Astrocyte (in vitro differentiated cells and primary cell): ENCODE measurements at places on chromosomes 6 and 20.

GRCh38 chr6:165426892-165427291, 117.5 kb upstream of the C6orf118 start:
- no peak for DNase-seq

GRCh38 chr20:63042448-63043071, 35.8 kb upstream of the BHLHE23 start:
- no peak for DNase-seq

DNA sequence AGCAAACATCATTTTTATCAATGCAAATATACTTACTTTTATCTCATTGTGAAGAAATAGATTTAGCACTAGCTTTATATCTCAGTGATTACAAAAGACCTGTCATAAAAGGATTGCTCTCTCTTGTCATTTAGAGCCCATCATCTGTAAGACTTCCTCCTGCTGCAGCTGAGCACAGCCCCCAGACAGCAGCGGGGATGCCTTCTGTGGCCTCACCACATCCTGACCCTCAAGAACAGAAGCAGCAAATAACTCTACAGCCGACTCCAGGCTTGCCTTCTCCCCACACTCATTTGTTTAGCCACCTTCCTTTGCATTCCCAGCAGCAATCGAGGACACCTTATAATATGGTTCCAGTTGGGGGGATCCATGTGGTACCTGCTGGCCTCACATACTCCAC, 127.0 kb upstream of the EDN1 start:
- no peak for DNase-seq

- DNase-seq, result no peak
These were observed 20.4 kb upstream of the MEP1A start for GRCh38 chr6:46772762-46773161.

- DNase-seq, result no peak
These were observed 481.1 kb upstream of the MAN1A1 start for GRCh38 chr6:119830494-119831295.
